ENCODE measurements at places on chromosomes 6 and 20. TPM values are rescaled to one million over a fixed set of nuclear protein-coding genes. Genes with fewer than 3 reads are reported as not detected.

The FUT9 gene
- total RNA-seq: 5.2 TPM

The RAET1L gene
- 2.8 TPM for total RNA-seq

GRCh38 chr20:53226826-53227225 lies 254.7 kb downstream of the TSHZ2 start:
- H3K36me3 ChIP-seq: no peaks in the 10 kb centered on the region
- H3K4me1 ChIP-seq: no peaks in the 10 kb centered on the region
- no peak overlapping the region for H3K4me3 ChIP-seq
- no peak overlapping the region for H3K27ac ChIP-seq

DNA sequence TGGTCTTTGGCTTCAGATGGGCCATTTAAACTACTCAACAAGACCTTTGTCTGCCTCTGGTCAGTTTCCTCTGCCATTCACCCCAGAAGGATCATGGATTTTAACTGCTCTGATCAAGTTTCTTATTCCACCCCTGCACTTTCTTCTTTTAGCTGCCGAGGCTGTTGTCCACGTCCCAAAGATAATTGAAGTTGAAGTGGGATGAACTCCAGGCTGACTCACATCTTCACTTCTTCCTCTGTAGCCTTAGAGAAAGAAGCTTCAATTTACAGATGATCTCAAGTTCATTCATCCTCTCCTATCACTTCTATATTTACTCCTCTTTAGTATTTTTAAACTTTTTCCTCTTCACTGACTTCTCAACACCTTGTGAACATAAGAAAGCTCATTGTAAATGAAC lies 651.6 kb downstream of the UTRN start:
- no peak overlapping the region for H3K4me3 ChIP-seq
- no peaks in the 10 kb centered on the region for H3K36me3 ChIP-seq

DNA sequence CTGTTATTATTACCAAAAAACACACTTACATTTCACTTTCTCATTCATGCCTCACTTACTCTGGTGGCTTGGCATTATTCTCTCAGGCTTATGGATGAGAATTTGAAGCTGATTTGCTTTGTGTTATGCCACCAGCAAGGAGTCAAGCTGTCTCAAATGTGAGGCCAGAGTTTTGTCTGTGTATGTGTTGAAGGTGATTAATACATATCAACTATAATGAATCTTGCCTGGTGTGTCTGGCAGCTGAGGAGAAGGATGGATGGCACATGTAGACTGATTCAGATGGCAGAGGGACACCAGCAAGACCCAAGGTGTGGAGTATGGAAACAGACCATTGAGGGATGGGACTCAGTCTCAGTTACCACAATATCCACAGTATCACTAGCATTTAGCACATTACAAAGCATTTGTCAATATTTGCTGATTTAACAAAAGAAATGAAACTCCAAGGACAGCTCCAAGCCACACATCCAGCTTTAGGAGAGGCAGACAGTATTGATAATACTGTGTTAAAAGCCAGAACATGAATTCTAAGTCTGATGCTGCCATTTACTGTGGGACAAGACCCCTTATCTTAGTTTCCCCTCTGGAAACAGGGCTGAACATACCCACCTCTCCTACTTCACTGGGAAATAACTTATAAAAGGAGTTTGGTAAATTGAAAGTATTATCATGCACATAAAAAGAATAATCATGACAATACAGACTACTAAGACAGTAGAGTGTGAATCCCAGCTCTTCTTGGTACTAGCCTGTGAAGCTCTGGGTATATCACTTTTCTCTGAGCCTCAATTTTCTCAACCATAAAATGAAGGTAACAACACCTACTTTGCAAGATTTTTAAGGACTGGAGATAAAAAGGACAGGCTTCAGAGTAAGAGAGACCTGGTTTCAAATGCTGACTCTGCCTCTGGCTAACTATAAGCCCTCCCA lies 11.2 kb downstream of the BCL2L1 start:
- H3K36me3 ChIP-seq: peaks cover 61% of the 10 kb centered on the region
- H3K27ac ChIP-seq: peak overlapping the region; percentile 99
- no peaks in the 10 kb centered on the region for H3K27me3 ChIP-seq
- peak overlapping the region; percentile 42 for H3K4me3 ChIP-seq
- peaks cover 97% of the 10 kb centered on the region for H3K4me1 ChIP-seq

GRCh38 chr20:7505835-7506221 lies 434.4 kb downstream of the HAO1 start:
- no peak for DNase-seq
- H3K4me3 ChIP-seq: no peak overlapping the region
- H3K36me3 ChIP-seq: no peaks in the 10 kb centered on the region
- no peaks in the 10 kb centered on the region for H3K27me3 ChIP-seq

DNA sequence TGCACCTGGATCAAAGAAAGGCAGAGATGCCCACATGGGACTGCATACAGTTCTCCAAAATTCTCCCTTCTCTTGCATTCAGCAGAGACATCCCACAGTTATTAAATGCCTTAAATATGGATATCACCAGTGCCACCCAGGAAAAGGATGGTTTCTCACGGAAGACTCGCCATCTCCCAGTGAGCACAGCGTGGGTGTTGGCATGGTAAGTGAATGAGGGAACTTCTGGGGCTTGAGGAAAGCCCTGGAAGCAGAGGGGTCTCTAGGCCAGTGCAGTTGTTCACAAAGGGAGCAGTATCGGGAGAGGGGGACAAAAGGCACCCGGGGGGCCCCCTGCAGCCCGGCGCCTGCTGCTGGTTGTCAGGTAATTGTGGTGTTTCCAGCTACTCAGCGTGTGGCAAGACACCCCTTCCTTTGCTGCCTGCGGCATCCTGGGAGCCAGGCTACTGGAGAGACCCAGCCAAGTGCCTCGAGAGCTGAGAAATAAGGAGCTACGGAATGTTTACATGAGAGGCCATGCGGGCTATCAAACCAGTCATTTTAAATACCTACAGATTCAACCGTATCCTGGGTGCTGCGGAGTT lies 125.4 kb downstream of the PXDC1 start:
- H3K36me3 ChIP-seq: no peaks in the 10 kb centered on the region
- H3K4me1 ChIP-seq: no peaks in the 10 kb centered on the region
- no peak overlapping the region for H3K27ac ChIP-seq
- DNase-seq: no peak
- H3K4me3 ChIP-seq: no peak overlapping the region

- no peak overlapping the region for H3K27ac ChIP-seq
- no peaks in the 10 kb centered on the region for H3K36me3 ChIP-seq
- no peak for DNase-seq
- H3K27me3 ChIP-seq: no peaks in the 10 kb centered on the region
- H3K4me1 ChIP-seq: no peaks in the 10 kb centered on the region
Measured at GRCh38 chr6:150692604-150693003, 92.9 kb downstream of the PLEKHG1 start.
